ENCODE measurements at places on chromosomes 4 and X.

GRCh38 chr4:174210354-174210753 lies 73.1 kb downstream of the FBXO8 start:
- no peak for DNase-seq

- DNase-seq, result no peak
These were observed 21.2 kb downstream of the CCDC160 start for GRCh38 chrX:134258202-134258601.

DNA sequence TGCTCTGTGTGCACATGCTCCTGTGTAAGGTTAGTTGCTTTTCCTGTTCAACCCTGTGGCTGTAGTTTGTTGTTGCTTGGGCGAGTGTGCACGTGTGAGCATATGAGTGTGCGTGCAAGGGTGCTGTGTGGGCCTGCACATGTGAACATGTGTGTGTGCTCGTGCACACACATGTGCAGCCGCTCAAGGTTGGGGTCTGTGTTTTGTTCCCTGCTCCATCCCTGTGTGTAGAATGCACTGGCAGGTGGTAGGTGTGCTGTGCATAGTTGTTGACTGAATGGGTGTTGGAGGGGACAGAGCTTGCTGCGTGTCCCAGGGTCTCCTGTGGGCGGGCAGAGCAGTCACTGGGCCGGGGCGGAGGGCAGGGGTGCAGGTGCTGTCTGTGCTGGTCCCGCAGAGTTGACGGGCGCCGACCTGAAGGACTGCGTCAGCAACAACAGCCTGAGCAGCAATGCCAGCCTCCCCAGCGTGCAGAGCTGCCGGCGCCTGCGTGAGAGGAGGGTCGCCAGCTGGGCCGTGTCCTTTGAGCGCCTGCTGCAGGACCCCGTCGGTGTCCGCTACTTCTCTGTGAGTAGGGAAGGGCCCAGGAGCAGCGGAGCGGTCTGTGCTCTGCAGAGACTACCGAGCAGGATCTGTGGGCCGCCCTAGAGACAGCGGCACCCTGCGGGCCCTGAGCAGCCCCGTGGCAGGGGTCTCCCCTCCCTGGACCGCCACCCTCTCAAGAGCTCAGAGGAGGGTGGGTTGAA lies 27.9 kb upstream of the HGFAC start:
- DNase-seq, result peak; percentile 76

- DNase-seq, result no peak
These were observed 49.6 kb downstream of the CHRDL1 start for GRCh38 chrX:110746014-110746413.

DNA sequence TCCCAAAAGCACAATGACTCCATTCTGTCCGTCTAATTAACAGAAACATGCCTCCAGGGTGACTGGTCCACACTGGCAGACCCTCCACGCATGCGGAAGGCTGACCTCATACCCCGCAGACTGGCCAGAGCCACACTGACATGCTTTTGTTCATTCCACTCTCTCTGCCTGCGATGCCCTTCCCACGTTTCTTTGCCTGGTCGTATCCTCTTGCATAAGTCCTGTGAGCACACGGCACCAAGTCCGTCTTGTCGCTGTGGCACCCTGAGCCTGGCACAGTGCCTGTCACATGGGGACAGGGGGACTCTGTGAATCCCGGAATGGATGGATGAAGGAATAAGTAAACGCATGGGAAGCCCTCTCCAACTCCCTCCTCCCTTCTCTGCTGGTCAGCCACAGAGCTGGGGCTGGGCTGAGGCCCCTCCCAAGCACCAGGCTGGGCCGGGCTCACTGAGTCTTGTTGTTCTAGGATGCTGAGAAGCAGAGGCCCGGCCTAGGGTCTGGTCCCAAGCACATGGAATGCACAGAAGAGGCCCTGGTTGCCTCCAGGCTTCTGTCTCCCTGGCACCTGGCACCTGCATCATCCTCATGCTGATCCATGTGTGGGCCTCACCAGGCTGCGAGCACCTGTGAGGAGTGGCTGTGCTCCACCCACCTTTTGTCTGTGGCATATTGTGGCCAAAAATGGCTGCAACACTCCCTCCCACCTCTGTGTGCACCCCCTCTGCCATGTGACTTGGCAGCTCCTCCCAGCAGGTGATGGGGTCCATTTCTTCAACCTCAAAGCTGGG lies 38.9 kb upstream of the C4orf50 start:
- no peak for DNase-seq
